H1 (cell line): ENCODE measurements at places on chromosomes 7 and 10. TPM values are rescaled to one million over a fixed set of nuclear protein-coding genes. Genes with fewer than 3 reads are reported as not detected.

DNA sequence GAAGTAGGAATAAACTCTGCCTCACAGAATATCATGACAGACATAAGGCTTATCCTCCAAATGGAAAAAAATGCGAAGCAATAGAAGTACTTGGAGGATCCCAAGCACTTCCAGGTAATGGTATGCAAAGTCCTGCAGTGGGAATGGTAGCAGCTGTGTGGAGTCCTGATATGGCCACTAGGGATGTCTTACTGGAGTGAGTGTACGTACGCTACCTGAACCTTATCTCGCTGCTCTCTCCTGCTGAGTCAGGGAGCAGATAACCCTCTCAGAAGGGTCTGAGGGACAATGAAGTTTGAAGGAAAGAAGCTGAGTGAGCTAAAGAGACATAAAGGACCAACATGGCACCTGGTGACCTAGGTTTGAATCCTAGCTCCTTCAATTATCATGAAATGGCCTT is 42.2 kb downstream of the CH25H start:
- H3K27ac ChIP-seq, result no peak overlapping the region
- H3K27me3 ChIP-seq, result no peaks in the 10 kb centered on the region
- H3K4me1 ChIP-seq, result no peaks in the 10 kb centered on the region
- no peak for DNase-seq

- DNase-seq, result no peak
- no peaks in the 10 kb centered on the region for H3K27me3 ChIP-seq
- H3K36me3 ChIP-seq, result no peaks in the 10 kb centered on the region
- no peak overlapping the region for H3K4me3 ChIP-seq
- no peaks in the 10 kb centered on the region for H3K4me1 ChIP-seq
Measured at GRCh38 chr10:86876748-86877147, 80.7 kb downstream of the MMRN2 start.

DNA sequence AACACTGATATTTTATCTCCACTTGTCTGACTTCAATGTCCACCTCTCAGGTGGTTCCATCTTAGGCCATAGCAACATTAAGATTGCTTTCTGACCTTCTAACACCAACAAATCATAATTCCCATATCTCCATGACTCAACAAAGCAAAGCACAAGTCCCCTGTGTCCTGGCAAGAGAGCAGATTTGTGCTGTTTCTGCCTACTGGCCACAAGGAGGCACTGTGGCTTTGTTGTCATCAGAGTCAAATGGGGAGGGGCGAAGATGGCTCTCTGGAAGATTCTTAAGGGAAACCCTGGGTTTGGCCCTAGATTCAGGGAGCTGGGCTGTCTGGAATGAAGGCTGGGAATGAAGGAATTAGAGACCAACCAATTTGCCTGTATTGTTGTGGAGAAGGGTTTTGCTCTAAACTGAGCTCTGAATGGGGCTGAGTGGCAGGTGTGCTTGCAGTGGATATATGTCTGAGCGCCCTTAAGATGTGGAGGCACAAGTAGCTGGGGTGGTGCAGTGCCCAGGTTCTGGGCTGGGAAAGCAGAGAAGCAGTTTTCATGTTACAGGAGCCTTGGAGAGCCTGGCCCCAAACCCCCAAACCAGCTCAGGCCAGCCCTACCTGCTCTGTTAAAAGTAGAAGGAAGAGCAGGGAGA is 154.8 kb upstream of the PRSS58 start:
- H3K27ac ChIP-seq, result no peak overlapping the region
- no peaks in the 10 kb centered on the region for H3K4me1 ChIP-seq
- H3K36me3 ChIP-seq, result no peaks in the 10 kb centered on the region
- no peaks in the 10 kb centered on the region for H3K27me3 ChIP-seq
- peak; percentile 36 for DNase-seq

- no peaks in the 10 kb centered on the region for H3K4me1 ChIP-seq
- no peaks in the 10 kb centered on the region for H3K27me3 ChIP-seq
- no peak for DNase-seq
- no peaks in the 10 kb centered on the region for H3K36me3 ChIP-seq
Measured at GRCh38 chr7:86989407-86989806, 70.0 kb downstream of the ELAPOR2 start.

DNA sequence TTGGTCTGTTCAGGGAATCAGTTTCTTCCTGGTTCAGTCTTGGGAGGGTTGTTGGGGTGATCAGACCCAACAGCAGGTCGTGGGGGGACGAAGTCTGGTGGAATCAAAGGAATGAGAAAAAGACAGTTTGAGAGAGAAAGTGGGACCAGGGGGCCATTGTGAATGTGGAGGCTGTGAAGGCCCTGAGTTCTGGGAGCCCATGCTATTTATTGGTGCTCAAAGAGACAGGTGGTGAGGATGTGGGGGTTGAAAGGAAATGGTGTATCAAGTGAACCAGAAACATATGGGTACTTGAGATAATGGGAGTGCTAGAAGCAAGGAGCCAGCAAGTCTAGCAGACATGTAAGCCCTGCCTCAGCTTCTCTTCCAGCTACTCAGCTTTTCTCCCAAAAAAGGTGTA is 84.1 kb downstream of the CCSER2 start:
- no peak overlapping the region for H3K4me3 ChIP-seq
- no peak for DNase-seq
- no peaks in the 10 kb centered on the region for H3K27me3 ChIP-seq
- H3K36me3 ChIP-seq, result no peaks in the 10 kb centered on the region; the same call in 1 of the 2 replicates
- H3K27ac ChIP-seq, result no peak overlapping the region

The MYO1G gene
- total RNA-seq, result 0.11 and 0.19 TPM in 2 replicates

The PTPRE gene
- total RNA-seq, result 0.54 and 0.69 TPM in 2 replicates
